Osteoblast (primary cell): ENCODE measurements at places on chromosomes 6 and 20. TPM values are rescaled to one million over a fixed set of nuclear protein-coding genes. Genes with fewer than 3 reads are reported as not detected.

Gene ZC2HC1B
- not detected in 2 replicates for total RNA-seq

Gene GRM1
- total RNA-seq: under 0.01 TPM in 2 replicates

Gene PBOV1
- total RNA-seq: not detected in 2 replicates

Gene SSR1
- 89.4 and 108 TPM in 2 replicates for total RNA-seq

Gene SRSF12
- under 0.01 and 0.29 TPM in 2 replicates for total RNA-seq

Gene ADGRF4
- total RNA-seq: under 0.01 TPM in 2 replicates

Gene CCR6
- total RNA-seq: not detected in 2 replicates

Gene HAO1
- total RNA-seq: not detected in 2 replicates

Gene TPBG
- 47.8 and 48.6 TPM in 2 replicates for total RNA-seq

Gene TTLL9
- total RNA-seq: 0.59 and 0.72 TPM in 2 replicates

Gene SGK2
- under 0.01 and 0.29 TPM in 2 replicates for total RNA-seq

Gene GJA10
- not detected in 2 replicates for total RNA-seq

Gene AVP
- not detected in 2 replicates for total RNA-seq

Gene ZFP57
- total RNA-seq: 0.36 and 0.59 TPM in 2 replicates

Gene ADGRG6
- under 0.01 and 0.36 TPM in 2 replicates for total RNA-seq

Gene KCNG1
- 13.6 and 16.3 TPM in 2 replicates for total RNA-seq

Gene GSTA1
- not detected in 2 replicates for total RNA-seq

Gene ENPP4
- 6.5 and 10.0 TPM in 2 replicates for total RNA-seq

Gene PRDM1
- 1.8 and 2.5 TPM in 2 replicates for total RNA-seq

Gene CNR1
- total RNA-seq: not detected in 2 replicates

Gene GRM4
- total RNA-seq: 0.36 TPM in 1 of 2 replicates, not detected in the other

Gene ZBTB24
- total RNA-seq: 8.7 and 10.9 TPM in 2 replicates

Gene OPN5
- under 0.01 TPM in 1 of 2 replicates, not detected in the other for total RNA-seq

Gene RCAN2
- total RNA-seq: 14.1 and 15.6 TPM in 2 replicates

Gene LPA
- not detected in 2 replicates for total RNA-seq

Gene GNAS-AS1
- total RNA-seq: 0.72 and 1.5 TPM in 2 replicates

Gene SCGN
- total RNA-seq: not detected in 2 replicates

Gene HFE
- total RNA-seq: 14.1 and 15.9 TPM in 2 replicates

Gene MCHR2
- total RNA-seq: not detected in 2 replicates

Gene RAMACL
- 3.3 and 4.1 TPM in 2 replicates for total RNA-seq

Gene KCTD20
- total RNA-seq: 182 and 210 TPM in 2 replicates

Gene CLPSL2
- total RNA-seq: not detected in 2 replicates

Gene HS3ST5
- not detected in 2 replicates for total RNA-seq

Gene PRR18
- 0.29 TPM in 1 of 2 replicates, not detected in the other for total RNA-seq

Gene BTNL2
- not detected in 2 replicates for total RNA-seq

Gene PAX1
- total RNA-seq: under 0.01 TPM in 1 of 2 replicates, not detected in the other

Gene TMEM244
- total RNA-seq: not detected in 2 replicates

Gene SLC35B2
- 86.0 and 94.1 TPM in 2 replicates for total RNA-seq

Gene WFDC2
- total RNA-seq: not detected in 2 replicates

Gene KIAA1755
- total RNA-seq: 2.5 and 2.7 TPM in 2 replicates
